Fibroblast of skin of back (primary cell): ENCODE measurements at places on chromosomes 11 and 22.
A peak's percentile ranks its signal among the peaks of the same experiment; 100 is the strongest.

GRCh38 chr11:121293288-121293594 lies 670 bp downstream of the SC5D start:
- no peak for DNase-seq

- no peak for DNase-seq
Measured at GRCh38 chr11:31817054-31817620, 6.0 kb upstream of the PAX6 start.

DNA sequence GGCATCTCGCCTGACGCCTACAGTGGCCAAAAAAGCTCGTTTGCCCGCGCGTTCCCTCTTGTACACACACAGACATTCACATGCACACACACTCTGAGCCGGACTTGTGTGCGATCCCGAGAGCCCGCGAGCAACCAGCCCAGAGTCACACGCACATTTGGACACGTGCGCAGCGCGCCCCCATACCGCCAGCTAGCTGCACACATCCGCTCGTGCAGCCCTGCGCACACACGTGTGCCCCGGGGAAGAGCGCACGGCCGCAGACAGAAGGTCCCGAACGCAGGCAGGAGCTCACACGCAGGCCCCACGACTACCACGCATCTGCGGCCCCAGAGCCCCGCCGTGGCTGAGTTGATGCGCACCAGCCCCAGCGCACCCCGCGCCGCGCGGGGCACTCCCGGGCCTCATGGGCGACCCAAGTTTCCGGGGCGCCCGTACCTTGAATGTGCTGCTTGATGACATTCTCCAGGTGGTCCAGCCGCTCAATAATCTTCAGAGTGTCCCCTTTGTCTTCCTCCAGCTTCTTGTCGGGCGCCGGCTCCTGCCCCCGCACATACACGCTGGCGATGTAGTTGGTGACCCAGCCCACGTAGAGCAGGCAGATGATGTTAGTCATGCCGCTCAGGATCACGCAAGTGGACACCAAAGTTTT lies 758 bp downstream of the GALNT18 start:
- peak; percentile 11 for DNase-seq

DNA sequence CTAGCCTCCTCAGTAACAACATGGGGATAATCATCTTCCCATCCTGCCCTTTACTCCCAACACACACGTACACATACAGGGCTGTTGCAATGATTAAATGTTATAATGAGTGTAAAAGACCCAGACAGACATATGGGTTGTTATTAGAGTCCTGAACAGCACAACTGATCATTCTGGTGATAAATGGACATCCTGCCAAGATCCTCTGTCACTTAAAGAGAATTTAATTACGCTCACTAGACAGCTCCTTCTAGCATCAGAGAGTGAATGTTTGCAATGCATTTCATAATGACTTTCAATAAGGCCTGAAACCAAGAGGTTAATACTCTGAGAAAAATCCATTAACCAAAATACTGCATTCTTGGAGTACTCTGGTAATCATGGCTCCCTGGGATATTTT lies 115.8 kb downstream of the KCNC1 start:
- DNase-seq: no peak

GRCh38 chr22:19823191-19823901 lies 31.3 kb downstream of the GNB1L start:
- no peak for DNase-seq

GRCh38 chr22:39627865-39628562 lies 57.5 kb downstream of the CACNA1I start:
- DNase-seq: no peak

GRCh38 chr22:50046019-50046415 lies 12.1 kb downstream of the TTLL8 start:
- no peak for DNase-seq

DNA sequence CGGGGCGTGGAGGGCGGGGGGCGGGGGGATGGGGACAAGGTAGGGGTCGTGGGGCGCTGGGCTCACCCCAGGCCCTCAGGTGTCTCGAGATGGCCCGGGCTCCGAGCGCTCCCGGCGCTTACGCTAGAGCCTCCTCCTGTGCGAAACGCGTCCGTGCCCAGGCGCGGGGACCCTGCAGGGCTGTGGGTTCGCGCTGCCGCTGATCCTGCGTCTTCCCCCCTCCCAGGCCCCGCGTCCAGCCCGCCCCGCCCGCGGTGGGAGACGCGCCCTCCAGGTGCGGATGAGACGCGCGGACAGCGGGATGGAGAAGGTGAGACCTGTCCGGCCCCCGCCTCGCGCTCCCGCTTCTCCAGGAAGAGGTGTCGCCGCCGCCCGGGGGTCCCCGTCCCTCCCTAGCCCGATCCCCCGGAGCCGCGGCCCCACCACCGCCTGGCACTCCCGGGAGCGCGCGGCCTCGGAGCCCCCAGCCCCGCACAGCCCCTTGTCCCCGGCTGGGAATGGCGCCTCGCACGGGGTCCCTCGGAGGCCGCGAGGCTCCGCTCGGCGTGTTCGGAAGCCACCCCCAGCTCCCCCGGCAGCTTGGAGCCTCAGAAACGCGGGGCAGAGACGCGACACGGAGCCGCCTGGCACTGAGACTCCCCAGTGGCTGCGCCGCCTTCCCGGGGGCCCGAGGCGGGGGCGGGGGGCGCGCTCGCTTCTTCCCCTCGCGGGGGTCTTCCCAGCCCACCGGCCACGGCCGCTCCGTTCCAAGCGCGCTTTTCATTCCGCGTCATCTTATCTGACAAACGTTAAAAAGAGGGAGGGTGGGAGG lies 27.6 kb upstream of the TOLLIP start:
- no peak for DNase-seq

- DNase-seq: no peak
Measured at GRCh38 chr11:97729546-97730272, 1291.0 kb upstream of the CNTN5 start.

DNA sequence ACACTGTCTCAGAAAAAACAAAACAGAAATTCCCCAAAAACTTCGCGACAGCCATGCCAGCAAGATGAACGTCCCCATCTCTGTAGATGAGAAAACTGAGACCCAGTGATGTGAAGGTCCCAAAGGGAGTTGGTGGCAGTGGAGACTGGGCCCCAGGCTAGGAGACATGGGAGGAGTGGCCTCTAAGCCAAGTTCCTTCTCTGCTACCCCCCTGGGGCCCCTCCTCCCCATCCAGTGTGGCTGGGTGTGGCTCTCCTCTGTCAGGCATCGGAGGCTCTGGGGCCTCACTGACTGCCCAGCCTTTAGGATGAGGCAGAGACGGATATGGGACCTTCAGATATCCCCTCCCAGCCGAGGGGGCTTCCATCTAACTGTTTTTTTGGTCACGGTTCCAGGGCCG lies 9.8 kb downstream of the RELT start:
- DNase-seq: peak; percentile 50

DNA sequence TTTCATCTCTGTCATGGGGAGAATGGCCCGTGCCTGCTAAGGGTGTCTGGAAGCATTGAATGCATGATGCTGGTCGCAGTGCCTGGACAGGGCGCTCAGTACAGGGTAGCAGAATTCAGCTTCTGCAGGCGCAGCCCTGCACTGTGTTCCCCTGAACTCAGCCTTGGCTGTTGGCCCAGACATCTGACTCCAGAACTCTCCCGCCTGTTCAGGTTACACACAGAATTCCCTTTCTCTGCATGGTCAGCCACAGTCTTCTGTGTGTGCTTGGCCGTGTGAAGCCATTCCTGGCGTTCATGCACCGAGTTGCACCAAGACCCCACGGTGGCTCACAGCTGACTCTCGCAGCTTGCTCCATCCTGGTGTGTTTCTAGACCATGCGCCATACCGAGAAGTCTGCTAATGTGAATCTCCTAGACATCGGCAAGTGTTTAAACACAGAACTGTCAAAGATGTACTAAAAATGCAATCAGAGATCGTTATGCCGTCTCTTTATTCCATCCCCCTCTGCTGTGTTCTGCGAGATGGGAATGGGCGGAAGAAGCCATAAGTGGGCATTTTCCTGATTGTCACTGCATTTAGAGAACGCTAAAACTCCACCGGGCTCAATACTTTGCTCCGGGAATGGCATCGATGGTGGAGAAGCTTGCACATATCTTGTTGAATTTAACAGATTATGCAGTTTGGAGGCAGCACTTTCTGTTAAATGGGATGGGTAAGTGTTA lies 55.6 kb downstream of the MPPED1 start:
- no peak for DNase-seq

GRCh38 chr22:37148031-37148651 lies 1.6 kb downstream of the IL2RB start:
- no peak for DNase-seq

DNA sequence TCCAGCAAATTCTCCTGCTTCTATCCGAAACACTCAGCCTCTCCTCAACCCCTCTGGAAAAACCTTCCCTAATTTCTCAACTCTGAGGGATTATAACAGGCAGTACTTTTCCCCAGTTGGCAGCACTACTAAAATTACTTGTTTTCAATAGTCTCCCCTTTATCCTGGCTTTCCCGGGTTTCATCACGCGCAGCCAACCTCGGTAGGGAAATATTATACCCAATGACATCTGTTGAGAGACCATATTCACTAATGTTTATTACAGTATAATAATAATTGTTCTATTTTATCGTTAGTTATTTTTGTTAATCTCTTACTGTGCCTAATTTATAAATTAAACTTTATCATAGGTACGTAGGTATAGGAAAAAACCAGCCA lies 330 bp upstream of the POLD3 start:
- DNase-seq: no peak

GRCh38 chr22:30314915-30315314 lies 11.8 kb downstream of the TBC1D10A start:
- no peak for DNase-seq

DNA sequence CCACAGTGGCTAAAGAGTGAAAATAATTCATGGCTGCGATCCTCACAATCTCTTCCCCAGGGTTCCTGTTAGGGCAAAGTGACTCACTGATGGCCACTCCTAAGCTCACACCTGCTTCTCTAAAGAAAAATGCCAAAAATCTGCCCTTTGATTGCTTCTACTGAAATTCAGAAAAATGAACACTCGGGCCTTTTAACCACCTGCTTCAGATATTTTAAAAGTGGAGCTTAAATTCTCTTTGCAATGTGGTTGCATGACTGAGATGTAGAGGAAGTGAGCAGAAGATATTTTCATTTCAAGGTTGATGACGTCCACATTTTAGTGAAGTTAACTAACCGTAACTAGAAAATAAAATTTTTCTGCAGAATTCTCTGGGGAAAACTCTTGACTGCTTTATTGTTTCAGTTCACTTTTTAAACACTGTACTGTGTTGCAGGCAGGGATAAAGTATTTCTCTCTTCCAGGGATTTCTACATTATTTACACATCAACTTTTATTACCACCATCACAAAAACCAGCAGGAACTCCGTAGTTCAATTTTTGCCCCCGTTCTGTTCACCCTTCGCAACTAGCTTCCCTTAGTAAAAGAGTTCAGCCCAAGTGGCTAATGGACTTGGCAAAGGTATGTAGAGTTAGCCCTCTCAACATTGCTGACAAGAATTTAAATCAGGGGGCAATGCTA lies 8.5 kb downstream of the RAB30 start:
- peak; percentile 72 for DNase-seq

DNA sequence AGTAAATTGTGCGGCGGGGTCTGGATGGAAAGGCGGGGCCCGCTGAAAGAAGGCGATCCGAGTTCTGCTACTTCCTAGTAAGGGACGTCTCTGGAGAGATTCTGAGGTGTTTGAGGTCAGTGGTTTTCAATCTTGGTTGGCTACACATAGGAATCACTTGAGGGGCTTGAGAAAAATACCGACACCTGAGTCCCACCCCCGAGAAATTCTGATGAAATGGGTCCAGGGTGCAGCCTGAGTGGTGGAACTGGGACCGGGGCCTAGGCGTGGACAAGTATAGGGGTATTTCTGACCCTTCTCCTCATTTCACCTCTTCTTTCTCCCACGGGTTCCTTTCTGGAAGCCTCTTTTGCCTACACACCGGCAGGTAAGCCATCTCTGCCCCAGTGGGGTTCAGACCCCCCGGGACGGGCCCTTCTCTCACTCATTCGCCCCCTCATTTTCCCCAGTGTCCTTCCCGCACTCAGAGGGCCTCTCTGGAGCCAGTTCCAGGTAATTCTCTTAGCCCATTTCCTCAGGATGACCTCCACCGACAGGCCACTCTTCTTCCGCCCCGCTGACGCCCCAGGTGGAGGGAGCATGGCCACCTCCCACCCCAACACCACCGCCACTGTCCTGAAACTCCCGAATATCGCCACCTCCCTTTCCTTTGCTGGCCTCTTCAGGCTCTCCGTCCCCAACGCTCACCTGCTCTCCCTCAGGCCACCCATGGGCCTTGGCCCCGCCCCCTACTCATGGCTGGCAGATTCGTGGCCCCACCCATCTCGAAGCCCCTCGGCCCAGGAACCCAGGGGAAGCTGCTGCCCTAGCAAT lies 11.8 kb downstream of the ROBO3 start:
- DNase-seq: no peak
